ENCODE measurements at places on chromosomes 13 and 19.
A peak's percentile ranks its signal among the peaks of the same experiment; 100 is the strongest.

- no peak for DNase-seq
Observed at GRCh38 chr19:38557205-38557799, 60.5 kb downstream of the MAP4K1 start.

DNA sequence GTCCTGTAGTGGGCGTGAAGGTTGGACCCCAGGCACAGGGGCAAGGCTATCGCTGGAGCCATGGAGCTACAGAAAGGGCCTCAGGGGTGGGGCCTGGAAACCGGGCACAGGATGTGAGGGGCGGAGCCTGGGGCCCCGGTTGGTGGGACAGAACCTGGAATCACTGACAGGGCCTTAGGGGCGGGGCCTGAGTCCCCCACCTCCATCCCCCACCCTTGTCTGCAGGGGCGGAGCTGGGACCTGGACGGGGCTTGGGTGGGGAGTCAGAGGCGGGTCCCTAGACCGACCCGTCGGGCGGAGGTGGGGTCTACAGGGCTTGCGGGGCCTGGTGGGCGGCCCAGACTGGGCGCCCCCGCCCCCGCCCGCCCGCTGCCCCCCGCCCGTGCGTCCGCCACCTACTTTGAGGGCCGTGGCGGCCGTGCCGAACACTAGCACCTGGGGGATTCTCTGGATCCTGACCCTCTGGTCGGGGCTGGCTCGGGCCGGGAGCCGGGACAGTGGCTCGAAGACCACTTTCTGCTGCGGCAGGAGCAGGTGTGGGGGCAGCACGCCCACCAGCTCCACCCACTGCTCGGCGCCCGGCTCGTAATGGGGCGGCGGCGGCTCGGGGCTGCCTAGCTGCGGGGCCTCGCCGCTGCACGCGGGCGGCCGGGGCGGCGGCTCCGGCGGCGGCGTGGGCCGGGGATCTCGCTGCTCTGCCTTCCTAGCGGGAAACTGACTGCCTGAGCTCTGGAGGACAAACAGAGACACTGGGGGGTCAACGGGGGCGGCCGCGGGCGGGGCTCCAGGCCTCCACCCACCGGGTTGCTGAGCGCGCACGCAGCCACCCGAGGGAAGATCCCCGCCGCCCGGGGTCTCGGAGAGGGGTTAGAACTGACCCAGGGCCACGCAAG is 26.3 kb downstream of the DCAF15 start:
- peak; percentile 92 for DNase-seq

DNA sequence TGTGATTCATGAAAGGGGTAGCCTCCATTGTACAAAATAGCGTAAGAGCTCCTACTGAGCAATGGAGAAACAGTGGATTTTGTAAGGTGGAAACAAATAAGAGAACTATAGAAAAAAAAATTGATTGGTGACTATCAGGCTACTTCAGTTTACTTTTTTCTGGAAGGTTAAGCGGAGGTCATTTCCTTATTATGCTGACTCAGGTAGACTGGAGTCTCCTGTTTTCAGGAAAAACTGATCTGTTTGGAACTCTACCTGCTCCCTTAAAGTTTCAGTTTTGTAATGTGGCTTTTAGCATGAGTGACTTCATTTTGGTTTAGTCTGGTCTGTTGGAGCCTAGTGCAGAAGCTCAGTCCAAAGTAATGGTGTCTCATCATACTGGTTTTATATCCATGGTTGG is 3.4 kb downstream of the ZNF607 start:
- DNase-seq, result no peak

DNA sequence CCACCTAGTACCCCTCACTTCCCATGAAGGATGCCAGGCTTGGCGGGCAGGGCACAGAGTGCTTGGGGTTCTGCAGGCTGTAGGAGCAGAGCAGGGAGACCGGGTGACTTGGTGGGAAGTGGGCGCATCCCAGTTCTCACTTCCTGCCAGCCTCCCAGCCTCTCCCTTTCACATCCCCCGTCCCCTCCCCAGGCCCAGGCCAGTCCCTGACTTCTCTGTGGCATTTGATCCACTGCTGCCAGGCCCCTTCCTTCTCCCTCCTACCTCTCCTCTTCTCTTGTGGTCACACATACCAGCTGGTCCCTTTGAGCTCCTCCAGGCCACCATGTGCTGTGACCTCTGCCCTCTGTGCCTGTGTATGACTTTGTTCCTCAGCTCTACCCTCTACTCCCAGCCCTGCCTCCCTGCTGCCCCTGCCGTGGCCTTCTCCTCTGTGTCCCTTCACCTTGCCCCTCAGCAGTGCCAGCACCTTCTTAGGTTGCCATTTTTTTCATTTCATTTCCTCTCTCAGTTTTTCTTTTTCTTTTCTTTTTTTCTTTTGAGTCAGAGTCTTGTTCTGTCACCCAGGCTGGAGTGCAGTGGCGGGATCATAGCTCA is 19.5 kb downstream of the MYO1F start:
- DNase-seq, result no peak

- DNase-seq, result no peak
Observed at GRCh38 chr13:99908140-99908803, 63.3 kb downstream of the ZIC5 start.

DNA sequence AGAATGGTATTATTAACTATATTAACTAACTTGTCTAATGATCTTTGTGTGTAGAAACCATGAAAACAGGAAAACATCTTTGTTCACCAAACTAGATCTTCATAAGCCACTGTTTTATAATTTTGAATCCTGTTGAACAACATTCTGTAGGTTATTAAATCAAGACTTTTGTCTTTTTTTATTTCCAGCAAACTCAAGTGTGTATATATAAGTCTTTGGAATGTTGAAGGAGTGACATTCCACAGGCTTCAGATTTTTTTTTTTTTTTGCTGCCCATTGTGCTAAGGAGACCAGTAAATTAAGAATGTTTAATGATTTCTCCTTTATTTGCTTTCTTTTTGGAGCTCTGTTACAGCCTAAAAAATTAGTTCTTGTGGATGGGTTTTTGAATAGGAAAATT is 89.6 kb downstream of the LMO7 start:
- no peak for DNase-seq

DNA sequence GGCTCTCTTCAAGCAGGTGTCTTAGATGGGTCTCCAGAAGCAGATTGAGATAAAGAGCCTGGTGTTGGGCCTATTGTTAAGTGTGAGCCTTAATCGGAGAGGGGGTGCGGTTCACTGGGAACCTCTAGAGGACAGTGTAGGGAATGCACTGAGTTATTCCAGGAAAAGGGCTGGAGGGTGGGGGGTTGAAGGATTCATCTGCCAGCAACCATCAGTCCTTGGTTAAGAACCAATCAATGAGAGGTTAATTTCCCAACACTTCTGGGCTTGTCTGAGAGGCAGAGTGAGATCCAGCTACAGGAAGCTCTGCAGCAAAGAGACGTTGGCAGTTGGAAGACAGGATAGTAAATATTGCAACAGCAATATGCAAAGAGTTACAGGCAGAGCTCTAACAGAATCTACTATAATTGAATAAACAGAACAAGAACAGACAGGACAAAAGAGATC is 28.7 kb downstream of the CYP4F2 start:
- no peak for DNase-seq

DNA sequence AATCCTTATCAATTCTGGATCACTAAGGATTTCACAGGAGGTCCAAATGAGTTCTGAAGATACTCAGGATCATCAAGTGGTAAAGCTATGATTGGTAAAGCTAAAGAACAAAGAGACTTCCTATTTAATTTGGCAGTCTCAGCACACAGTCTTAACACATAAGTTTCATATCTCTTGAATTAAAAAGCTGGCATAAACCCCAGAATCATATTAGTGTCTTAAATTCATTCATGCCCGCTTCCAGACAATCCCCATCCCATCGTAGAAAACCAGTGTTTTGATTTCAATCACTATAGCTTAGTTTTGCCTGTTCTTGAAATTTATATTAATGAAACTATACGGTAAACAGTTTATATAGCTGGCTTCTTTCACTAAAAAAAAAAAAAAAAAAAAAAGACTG is 278.7 kb downstream of the DIAPH3 start:
- DNase-seq, result no peak

- no peak for DNase-seq
Observed at GRCh38 chr19:3046698-3047495, 15.4 kb downstream of the TLE5 start.

GRCh38 chr19:51097166-51097738 is 11.0 kb downstream of the CTU1 start:
- DNase-seq, result peak; percentile 72

DNA sequence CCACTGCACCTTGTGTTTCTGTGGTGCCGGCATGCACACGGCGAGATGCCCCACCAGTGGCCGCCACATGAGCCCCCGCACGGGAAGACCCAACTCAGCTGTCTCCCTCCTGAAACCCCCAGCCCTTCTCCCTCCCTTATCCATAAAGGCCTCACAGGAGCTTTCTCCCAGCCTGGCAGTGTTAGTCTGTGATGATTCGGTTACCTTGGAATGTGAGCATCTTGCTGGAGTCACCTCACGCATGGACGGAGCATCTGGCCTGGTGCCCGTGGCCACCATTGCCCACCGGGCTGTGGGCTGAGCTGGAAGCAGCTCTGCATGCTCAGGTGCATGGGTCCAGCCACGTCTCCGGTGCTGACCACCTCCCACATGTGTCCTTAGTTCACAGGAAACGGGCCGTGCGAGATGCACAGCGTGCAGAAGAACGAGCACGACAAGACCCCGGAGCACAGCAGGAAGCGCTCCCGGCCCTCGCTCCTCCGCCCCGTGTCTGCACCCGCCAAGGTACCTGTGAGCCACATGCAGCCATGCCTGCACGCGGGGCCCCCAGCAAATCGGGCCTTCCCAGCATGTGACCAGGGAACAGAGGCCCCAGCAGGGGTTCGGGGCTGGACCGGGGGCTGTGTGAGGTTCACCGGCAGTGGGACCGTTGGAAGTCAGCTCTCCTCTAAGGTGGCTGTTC is 22.0 kb downstream of the SIN3B start:
- DNase-seq, result no peak

GRCh38 chr13:33932769-33933406 is 114.9 kb downstream of the RFC3 start:
- no peak for DNase-seq

GRCh38 chr13:98443329-98443728 is 133.6 kb downstream of the STK24 start:
- DNase-seq, result no peak

DNA sequence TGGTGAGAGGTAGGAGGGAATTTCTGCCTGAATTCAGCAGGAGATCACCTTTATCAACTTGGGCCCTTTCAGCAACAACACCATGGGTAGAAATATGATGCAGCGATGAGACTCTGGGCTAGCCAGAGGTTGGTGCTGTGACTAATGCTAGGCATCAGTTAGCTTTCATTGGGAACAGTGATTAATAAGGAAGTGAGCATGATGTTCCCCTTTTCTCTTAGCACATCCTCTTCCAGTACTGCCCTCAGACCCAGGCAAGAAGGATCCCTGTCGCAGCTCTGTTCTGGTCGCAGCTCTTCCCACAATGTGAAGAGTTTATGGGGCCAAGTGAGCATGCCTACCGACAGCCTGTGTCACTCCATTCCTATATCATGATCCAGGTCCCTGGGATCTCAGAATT is 100.5 kb downstream of the FLT1 start:
- DNase-seq, result no peak

- DNase-seq, result peak; percentile 93
Observed at GRCh38 chr19:44002566-44003460, at the start of gene ZNF230. Gene ZNF230 (plus strand): TSS chr19:44002957. CDS start chr19:44007079, 4,122 bp downstream.

DNA sequence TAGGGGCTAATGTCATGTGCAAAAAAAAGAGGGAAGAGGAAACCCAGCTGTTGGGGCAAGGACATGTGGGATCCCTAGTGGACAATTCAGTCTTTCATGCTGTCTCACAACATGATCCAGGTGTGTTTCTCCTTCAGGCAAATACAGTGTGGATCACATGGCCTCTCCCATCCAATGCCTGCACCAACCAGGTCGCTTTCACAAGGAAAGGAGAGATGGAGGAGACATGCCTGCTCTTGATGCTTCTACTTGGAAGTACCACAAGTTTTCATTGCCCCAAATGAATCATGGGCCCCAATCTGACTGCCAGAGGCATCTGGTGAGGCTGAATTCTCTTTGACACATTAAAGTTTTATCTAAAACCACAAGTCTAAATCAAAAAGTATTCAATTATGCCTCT is 82.1 kb downstream of the DLEU7 start:
- DNase-seq, result no peak

GRCh38 chr13:90402613-90403012 is 944.9 kb upstream of the MIR17HG start:
- DNase-seq, result no peak

GRCh38 chr13:20377720-20378119 is 145.6 kb upstream of the GJB6 start:
- no peak for DNase-seq
